ENCODE measurements at places on chromosomes 13 and 19.

DNA sequence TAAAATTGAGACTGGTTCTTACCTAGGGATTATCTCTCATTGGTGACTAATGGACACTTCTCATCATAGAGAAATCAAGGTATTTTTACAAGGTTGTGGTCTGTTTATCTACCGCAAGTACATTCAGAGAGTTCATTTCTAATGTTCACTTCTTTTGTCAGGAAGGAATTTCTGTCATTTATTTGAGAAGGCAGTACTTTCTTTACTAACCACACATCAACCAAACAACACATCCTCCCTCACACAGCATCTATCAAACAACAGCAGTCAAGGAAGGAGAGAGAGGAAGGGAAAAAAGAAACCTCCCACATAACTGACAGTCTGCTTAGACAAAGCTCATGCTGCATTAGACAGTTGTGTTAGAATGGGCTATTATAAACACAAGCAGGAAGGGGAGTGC, 182.3 kb upstream of the KLF12 start:
- no peak for DNase-seq

DNA sequence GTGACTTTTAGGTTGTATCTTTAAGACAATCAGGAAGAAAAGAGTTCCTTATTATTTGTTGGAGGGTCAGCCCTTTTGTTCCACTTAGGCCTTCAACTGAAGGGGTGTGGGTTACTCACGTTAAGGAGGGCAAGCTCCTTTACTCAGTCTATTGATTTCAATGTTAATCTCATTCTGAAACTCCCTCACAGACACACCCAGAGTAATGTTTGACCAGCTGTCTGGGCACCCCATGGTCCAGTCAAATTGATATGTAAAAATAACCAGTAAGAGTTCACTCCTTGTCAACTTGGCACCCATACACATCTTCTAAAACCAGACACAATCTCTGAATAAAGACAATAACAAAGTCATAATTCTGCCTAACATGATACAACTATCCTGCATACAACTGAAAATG, 292.9 kb downstream of the KLF5 start:
- no peak for DNase-seq

GRCh38 chr19:46739290-46739771, 6.5 kb upstream of the FKRP start:
- no peak for DNase-seq

DNA sequence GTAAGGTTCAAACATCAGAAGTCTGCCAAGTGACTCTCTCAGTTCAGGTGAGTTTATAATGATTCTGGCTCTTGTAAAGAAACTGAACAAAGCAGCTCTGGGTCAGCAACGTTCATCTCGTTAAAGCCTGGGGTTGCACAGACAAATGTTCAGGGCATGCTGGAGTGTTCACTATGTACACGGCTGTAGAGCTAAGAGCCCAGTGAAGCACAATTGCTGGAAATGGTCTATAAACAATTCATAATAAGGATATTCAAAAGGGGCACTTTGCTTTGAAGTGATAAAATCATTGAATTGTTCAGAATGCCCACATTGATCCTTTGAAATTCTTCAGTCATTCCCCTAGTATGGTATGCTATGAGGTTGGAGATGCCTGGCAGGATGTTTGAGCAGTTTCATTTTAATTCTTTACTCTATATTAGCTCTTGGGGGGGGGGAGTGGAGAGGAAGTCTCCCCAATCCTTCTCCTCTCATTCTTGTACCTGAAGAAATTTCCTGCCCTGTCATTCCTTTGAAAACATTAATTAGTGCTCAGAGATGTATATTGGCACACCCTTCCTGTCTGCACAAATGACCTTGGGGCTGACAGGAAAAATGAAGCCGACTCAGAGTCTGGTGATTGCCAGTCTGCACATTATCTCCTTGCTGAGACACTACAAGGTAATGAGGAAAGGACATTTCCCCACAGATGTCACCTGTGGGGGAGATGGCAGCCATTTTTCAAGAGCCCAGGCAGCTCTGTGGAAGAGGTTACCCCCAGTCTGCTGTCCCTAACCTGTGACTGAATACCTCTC, 145.5 kb downstream of the DLEU7 start:
- no peak for DNase-seq

- no peak for DNase-seq
These were observed 24.4 kb upstream of the ZNF561 start for GRCh38 chr19:9645472-9645871.

- no peak for DNase-seq
These were observed 199.0 kb downstream of the GGACT start for GRCh38 chr13:100389617-100390016.

- DNase-seq, result no peak
These were observed 48.7 kb downstream of the ZIC5 start for GRCh38 chr13:99922631-99923404.

DNA sequence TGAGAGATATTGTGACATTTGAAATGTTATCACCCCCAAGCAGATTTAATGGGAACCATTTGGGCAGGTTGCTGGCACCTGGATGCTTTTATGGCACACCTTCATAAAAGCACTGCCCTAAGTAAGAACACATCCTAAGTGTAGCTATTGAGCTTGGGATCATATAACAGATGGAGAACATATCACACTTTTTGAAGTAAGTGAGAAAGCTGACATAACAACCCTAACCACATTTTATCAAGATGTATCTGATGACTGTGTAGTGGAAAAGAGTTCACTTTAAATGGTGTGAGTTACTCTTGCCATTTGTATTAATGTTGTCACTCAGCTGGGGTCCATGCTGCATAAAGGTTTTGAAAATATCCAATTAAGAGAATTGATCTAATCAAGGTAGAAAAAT, 287.9 kb downstream of the DCLK1 start:
- no peak for DNase-seq

DNA sequence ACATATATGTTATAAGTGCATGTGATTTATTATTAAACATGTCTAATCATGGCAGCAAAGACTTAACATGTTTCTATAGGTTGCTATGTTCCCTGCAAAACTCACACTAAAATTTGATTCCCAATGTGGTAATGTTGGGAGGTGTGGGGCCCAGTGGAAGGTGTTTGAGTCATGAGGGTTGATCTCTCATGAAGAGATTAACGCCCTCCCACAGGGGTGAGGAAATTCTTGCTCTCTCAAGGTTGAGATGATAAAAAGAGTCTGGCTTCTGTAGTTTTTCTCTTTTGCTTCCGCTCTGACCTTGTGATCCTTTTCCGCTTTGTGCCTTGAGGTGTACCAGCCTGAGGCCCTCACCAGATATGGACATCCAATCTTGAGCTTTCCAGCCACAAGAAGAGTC, 737.5 kb upstream of the SLITRK5 start:
- DNase-seq, result no peak
